Left hindlimb (tissue), 1 donor: ENCODE measurements at places on chromosomes 12 and 14.
A peak's percentile ranks its signal among the peaks of the same experiment; 100 is the strongest.

DNA sequence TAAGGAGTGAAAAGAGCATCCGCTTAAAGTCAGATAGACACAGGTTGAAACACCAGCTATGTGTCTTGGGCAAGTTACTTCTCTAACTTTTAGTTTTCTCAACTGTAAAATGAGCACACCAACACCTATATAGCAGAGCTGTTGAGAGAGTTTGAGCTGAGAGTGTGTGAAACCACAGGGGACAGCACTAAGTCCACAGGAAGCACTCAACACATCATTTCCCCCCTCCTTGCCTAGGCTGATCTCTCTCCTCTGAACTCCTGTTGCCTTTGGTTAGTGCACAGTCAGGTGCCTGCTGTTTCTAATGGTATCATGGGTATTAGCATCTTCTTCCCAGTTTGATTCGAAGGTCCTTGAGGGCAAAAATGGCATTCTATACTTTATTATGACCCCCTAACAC, 176.7 kb downstream of the DPF3 start:
- no peak for DNase-seq

GRCh38 chr12:81757731-81758365, 1.3 kb downstream of the PPFIA2 start:
- no peak for DNase-seq

GRCh38 chr12:57220770-57221168, 4.2 kb downstream of the NXPH4 start:
- no peak for DNase-seq

DNA sequence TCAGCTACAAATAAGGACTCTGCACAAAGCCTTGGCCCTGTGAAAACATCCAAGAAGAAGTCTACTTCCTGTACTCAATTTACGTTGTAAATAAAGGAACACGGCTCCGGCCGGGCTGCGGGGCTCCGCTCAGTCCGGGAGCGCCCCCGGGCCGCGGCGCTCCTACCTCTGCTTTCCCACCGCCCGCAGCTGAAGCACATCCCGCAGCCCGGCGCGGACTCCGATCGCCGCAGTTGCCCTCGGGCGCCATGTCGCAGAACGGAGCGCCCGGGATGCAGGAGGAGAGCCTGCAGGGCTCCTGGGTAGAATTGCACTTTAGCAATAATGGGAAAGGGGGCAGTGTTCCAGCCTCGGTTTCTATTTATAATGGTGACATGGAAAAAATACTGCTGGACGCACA, 502.3 kb upstream of the FOXG1 start:
- DNase-seq = no peak

DNA sequence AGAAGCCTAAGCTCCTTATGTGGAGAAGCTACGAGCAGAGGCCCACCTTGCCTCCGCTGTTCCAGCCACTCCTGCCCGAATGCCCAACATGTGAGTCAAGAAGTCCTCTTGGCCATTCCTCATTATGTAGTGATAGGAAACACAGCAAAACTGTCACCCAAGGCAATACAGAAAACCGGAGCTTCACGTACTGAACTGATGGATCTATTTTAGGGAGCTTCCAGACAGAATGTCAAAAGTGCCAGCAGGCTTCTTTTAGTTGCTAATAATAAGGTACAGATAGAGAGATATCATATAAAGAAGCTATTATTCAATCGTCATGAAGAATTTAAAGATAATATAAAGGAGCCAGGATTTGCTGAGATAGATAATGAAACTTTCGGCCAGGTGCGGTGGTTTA, 91.6 kb upstream of the SYT10 start:
- DNase-seq = no peak

DNA sequence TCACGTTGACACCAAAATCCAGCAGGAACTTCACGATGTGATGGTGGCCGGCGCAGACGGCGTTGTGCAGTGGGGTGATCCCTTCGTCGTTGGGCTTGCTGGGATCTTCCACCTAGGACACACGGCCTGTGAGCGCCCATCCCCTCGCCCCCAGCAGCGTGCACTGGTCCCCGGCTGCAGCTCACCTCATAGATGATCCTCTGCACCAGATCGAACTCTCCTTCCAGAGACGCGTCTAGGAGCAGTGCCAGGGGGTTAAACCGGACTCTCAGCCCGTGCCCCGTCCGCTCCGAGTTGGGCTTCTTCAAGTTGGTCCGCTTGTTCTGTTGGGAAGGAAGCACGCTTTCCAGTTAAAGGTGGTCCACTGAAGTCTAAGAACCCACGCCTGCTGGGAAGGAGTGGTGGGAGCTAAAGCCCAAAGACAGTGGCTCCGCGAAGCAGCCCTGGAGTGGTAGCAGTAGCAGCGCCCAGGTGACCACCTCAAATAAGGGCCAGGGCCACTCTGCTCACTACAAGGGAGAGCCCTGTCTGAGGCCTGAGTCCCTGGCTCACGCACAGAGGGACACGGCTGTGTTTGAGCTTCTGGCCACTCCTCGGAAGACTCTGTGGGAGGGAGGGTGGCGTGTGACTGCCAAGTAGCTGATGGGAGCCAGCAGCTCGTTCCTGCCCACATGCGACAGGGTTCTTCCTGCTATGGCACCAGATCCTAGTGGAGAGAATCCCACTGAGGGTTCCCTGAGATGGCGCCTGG, 23.3 kb downstream of the ZFYVE21 start:
- DNase-seq = no peak

DNA sequence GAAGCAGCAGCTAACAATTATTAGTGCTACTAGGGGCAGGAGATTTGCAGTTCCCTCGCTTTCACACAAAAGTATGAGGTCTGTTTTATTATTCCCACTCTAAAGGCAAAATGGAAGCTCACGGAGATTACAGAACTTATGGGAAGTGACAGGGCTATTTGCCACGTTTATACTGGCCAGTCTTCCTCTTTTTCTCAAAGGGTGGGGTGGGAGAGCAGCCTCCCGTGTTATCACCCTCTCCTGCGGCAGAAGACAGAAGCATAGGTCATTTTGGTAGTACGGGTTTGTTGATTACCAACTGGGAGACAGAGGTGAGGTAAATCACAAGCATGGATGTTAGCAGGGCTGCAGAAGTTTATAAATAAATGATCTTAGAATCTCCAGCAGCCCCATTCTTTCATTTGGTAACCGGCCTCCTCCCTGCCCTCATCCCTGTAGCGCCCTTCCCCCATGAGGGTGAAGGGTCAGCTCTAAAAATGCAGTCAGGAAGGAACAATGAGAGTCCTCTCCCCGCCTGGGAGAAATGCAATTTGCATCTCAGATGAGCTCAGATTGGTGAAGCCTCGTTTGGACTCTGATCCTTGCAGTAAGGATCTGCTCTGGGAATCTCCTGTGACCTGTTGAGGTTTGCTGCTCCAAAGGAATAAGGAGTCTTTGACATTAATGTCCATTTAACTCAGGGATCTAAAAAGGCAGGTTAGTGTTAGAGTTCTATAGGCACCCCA, 44.7 kb upstream of the SINHCAF start:
- DNase-seq = peak; percentile 33

GRCh38 chr14:84433961-84434360, 1096.0 kb upstream of the FLRT2 start:
- no peak for DNase-seq

DNA sequence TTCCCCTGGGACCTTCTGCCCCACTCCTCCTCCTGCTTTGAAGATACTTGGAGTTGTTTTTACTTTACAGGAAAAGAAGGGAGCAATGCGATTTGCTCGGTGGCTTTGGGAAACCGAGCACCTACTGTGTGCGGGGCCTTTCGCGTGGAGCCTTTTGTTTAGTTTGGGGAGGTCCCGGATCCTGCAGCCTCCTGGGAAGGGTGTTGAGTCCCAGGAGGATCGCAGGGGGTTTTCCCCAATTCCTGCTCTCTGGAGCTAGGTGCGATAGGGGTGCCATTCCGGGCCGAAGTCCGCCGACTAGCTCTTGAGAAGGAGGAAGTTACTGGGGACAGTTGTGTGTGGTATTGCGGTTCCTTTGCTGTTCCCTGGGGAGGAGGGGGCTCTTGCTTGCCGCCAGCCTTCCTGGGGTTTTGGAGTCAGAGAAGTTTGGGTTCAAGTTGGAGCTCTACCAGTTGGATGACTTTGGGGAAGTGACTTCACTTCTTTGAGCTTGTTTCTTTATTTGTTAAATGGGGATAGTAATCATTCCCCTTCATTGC, 1.1 kb downstream of the BRI3BP start:
- no peak for DNase-seq

DNA sequence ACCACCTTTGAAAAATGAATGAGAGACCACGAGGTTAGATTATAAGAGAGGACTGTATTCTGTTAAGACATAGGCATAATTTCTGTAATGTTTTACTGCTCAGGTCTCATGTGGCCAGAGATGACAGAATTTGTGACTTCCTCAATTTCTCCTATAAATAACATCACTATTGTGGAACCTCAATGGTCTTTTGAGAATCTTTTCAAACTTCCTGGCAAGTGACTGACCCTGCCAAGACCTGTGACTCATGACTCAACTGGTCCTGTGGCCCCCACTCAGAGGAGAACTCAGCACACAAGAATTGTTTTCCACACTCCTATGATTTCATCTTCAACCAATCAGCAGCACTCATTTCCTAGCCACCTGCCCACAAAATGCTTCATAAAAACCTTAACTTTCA, 508.2 kb upstream of the ATP2B1 start:
- no peak for DNase-seq

GRCh38 chr14:103367995-103368394, 17.2 kb upstream of the MARK3 start:
- no peak for DNase-seq

- no peak for DNase-seq
These were observed 1.0 kb downstream of the ZC3H14 start for GRCh38 chr14:88563845-88564244.

GRCh38 chr12:45232756-45233372, 17.0 kb downstream of the ANO6 start:
- DNase-seq = no peak

- DNase-seq = no peak
These were observed 261.7 kb downstream of the CACNA1C start for GRCh38 chr12:2314492-2314891.

- no peak for DNase-seq
These were observed 89.8 kb downstream of the FAR2 start for GRCh38 chr12:29238822-29239291.
